Activated CD8-positive, alpha-beta memory T cell treated with anti-CD3 and anti-CD28 coated beads, Interleukin-2, amount 50 U/mL, for 48 hours (primary cell): ENCODE measurements at places on chromosomes 2 and 18.

DNA sequence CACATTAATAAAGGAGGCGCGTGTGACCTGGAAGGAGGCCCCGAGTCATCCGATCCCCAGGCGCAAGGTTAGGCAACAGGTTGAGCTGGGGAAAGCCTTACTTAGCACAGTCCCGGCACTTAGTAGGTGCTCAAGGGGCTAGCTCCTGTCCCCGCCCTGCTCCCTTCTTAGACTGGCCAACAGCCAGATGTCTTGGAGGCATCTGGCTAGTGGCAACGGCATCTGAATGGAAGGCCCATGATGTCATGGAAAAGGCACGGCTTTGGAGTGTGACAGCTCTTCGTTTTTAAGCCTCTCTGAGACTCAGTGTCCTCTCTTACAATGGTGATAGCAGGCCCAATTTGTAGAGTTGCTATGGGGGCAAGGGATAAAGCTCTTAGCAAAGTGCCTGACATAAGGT is 258.3 kb downstream of the CYRIA start:
- DNase-seq: no peak

- no peak for DNase-seq
Measured at GRCh38 chr18:61742565-61743429, 150.0 kb downstream of the RNF152 start.

- DNase-seq: no peak
Measured at GRCh38 chr2:171271971-171272436, 111.3 kb upstream of the TLK1 start.

DNA sequence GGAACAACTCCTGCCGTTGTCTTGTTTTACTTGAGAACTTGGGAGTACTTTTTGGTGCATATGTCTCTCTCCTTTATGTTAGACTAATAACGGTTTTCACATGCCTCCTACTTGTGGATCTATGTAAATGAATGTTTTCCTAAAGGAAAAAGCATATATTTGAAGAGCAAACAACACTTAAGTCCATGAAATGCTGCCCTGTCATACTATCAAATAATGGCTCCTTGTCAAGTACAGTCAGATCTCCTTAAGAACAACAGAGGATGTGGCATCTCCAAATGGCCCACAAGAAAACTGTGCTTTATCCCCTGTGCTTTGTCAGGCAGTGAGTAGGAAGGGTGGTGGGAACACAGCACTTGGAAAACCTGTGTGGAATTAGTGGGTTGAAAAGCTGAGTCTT is 198.2 kb downstream of the PTGR3 start:
- no peak for DNase-seq

DNA sequence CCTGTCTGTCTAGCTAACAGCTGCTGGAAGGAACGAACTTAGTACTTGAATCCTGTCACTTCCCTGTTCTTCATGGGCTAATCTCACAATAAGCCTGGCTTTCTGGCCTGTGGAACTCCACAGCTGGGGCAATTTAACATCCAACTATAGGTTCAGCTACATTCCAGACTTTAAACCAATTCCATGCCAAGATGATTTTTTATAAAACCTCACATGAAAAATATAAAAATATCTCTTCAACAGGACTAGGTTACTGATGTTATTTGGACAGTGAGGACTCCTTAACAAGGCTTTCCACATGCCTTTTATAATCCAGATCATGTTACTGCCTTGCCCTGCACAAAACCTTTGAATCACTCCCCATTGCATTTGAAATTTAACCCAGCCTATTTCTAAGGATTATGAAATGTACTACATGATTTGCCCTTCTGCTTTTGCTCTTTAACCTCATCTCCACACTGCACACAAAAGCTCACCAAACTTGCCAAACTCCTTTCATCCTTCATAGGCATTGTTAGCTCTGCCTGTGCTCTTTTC is 863.2 kb upstream of the CHAC2 start:
- DNase-seq: no peak
